ENCODE measurements at places on chromosomes 13 and 19.
A peak's percentile ranks its signal among the peaks of the same experiment; 100 is the strongest.

DNA sequence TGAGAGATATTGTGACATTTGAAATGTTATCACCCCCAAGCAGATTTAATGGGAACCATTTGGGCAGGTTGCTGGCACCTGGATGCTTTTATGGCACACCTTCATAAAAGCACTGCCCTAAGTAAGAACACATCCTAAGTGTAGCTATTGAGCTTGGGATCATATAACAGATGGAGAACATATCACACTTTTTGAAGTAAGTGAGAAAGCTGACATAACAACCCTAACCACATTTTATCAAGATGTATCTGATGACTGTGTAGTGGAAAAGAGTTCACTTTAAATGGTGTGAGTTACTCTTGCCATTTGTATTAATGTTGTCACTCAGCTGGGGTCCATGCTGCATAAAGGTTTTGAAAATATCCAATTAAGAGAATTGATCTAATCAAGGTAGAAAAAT lies 287.9 kb downstream of the DCLK1 start:
- DNase-seq, result no peak

- no peak for DNase-seq
Measured at GRCh38 chr19:41984961-41985360, 9.1 kb downstream of the ATP1A3 start.

DNA sequence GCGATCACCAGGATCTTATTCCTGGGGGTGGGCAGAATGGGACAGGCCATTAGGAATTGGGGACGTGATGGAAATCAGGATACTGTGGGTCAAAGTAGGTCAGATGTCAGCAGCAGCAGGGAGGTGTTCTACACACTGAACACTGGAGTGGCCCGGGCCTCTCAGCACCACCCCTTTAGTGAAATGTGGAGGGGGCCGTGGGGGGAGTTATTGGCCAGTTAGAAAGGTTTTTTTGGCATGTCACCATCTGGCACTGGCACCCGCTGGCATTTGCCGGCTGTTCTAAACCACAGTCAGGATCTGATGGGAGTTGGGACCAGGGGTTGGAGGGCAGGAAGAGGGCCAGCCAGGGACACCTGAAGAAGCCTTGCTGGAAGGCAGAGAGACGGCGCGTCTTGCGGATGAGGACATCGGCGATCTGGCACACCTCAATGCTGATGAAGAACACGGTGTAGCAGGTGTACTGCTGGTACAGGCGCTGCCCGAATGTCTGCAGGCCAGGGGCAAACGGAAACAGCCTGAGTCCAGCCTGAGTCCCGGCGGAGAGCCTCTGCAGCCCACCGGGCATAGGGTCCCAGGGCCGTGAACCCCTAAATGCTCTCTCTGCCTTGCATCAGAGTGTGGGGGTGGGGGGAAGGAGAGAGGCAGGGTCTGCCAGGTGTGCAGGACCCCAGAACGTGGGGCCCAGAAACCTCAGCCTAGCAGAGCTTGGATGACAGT lies 5.8 kb downstream of the TMEM147 start:
- DNase-seq, result no peak

GRCh38 chr19:44841231-44841630 lies 4.9 kb upstream of the NECTIN2 start:
- no peak for DNase-seq

DNA sequence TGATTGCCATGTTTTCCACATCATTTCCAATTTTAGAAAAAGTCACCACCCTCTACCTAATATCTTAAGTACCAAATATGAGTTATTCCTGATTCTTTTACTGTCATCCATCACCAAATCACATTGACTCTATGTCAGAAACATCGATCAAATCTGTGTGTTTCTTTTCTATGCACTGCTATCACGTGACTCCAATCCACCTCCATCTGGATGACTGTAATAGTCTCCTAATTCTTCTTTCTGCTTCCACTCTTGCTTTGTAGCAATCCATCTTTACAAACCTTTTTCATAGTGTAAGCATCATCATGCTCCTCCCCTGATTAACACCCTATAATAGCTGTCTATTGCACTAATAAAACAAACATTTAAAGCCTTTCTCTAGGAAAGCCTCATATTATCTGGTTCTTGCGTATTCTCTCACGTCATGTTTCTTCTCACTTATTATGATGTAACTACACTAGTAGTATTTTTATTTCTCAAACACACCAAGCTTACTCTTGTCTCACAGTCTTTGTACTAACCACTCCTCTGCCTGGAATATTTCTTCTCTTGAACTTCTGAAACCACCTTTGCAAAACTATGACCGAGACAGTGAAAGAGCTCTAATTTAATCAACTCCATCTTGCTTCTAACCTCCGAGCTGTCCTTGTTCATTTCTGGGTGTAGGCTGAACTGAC lies 10.7 kb upstream of the FPR3 start:
- no peak for DNase-seq

DNA sequence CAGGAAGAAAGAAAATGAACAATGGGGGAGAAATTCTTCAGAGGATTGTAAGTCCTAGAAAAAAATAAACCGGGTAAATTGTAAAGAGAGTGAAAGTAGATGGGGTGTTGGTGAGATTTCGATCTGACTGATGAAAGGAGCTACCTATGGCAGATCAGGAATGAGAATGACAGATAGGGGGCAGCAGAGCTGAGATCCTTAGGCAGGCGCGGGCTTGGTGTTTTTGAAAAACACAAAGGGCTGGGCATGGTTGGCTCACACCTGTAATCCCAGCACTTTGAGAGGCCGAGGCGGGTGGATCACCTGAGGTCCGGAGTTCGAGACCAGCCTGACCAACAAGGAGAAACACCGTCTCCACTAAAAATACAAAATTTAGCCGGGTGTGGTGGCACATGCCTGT lies 1468.6 kb upstream of the SLC10A2 start:
- no peak for DNase-seq

DNA sequence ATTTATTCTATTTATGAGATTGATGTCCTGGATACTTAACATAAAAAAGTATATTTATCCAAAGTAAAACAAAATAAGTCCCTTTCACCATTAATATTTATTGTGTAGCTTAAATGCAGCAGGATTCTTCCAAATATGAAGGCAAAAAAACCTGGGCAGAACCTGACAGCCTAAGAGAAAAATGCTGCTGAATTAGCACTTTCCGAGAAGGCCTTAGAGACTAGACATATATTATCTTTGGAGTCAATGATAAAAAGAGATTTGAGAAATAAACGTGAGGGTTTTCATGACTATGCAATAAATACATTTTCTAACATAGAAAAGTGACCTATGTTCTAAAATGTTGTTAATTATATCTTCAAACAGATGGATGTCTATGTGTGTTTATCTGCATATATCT lies 566.9 kb downstream of the PCDH9 start:
- no peak for DNase-seq

DNA sequence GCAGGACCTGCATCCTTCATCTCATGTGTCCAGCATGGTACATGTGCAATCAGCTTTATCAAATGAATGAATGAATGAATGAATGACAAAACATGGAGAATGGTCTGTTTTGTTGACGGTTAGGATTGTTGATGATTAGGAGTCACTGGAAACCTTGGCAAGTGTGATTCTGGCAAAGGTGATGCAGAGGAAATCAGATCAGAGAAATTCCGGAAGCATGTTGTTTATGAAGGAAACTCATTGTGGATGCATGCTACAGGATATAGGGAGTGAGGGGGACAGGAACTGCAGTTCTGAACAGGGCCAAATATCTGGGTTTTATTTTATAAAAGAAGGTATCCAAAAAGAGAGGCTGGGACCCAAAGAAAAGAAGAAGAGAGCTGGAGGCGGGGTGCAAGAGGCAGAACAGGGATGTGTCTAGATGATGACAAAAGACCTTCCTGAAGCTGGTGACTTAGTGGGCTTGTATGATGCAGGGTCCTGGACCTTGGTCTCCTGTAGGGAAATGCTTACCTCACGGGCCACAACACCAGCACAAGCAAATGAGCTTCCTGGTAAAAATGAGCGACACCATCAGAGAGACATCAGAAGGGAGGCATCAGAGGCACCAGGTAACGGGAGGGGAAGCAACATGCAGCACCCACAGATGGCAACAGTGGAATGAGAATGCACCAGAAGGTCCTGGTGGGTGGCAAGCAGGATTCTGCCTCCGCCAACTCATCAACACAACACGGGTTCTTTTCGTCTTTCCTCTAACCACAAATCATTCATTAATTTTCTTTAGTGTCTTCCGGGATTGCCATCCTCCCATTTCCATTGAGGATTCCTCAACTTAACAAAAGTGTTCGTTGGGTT lies 159.6 kb downstream of the FOXO1 start:
- DNase-seq, result peak; percentile 12

- no peak for DNase-seq
Measured at GRCh38 chr19:1026783-1027649, 608 bp downstream of the CNN2 start.

DNA sequence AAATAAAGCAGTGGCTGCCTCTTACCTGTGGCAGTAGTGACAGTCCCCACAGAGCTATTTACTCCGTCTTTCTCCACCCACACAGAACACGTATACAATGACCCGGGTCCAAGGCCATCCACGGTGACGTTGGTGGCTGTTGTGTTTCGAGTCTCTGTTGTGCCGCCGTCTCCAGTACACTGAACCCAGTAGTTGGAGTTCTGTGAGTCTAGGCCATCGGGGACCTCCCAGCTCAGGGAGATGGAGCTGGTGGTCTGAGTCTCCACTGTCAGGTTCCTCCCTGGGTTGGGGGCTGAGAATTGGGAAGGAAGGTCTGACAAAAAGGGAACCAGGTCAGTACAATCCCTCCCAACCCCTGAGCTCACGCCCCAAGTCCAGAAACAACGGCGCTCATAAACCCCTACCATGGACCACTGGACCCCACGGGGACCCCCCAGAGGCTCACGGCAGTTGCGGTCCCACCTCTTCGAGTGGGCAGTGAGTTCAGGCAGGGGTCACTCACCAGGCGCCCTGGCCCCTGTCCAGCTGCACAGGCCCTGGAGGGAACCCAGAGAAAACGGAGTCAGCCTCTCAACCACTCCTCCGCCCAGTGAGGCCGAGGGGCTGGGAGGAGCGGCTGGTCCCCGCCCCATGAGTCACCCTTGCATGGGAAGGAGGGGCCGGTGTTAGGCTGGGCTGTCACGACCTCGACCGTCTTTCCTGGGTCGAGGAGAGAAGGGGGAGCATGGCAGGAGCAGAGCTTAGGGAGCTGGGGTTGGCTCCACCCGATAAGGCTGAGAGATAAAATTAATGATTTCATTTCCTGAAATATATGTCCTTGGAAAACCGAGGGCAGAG lies 2.4 kb downstream of the PTPRH start:
- DNase-seq, result no peak

DNA sequence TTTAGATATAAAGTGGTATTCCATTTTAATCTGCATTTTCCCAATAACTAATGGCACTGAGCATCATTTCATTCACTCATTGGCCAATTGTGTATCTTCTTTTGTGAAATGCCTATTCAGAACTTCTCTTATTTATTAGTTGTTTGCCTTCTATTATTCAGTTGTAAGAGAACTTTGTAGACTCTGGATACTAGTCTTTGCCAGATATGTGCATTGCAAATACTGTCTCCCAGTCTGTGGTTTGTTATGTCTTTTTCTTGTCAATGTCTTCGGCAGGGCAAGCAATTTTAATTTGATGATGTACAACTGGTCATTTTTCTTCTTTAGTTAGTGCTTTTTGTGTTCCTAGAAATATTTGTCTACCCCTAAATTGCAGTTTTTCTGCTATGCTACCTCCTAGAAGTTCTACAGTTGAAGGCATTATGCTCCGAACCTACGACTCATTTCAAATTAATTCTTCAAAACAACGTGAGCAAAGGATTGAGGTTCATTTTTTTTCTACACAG lies 115.9 kb downstream of the TSHZ3 start:
- DNase-seq, result no peak

GRCh38 chr13:74203576-74203975 lies 69.4 kb upstream of the KLF12 start:
- no peak for DNase-seq

DNA sequence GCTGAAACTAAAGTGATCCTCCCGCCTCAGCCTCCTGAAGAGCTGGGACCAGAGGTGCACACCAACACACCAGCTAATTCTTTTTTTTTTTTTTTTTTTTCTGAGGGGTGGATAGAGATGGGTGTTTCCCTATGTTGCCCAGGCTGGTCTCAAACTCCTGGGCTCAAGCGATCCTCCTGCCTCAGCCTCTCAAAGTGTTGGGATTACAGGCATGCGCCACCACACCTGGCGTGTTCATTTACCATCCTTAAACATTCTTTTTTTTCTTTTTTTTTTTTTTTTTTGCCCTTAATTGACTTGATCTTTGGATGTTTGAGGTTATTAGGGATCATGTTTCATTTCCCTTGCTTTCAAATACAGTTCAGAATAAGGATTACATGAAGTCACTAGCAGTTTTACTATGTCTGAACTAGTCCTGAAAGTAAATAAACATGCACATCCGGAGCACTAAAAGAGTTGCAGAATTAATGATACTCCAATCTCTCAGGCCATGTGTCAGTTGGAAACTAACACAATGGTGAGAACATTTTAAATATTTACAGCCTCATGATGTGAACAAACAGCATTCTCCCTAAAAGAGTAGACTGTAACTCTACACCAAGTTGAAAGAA lies 10.2 kb downstream of the UTP14C start:
- no peak for DNase-seq

- no peak for DNase-seq
Measured at GRCh38 chr19:42402376-42403116, 12.4 kb upstream of the CNFN start.

DNA sequence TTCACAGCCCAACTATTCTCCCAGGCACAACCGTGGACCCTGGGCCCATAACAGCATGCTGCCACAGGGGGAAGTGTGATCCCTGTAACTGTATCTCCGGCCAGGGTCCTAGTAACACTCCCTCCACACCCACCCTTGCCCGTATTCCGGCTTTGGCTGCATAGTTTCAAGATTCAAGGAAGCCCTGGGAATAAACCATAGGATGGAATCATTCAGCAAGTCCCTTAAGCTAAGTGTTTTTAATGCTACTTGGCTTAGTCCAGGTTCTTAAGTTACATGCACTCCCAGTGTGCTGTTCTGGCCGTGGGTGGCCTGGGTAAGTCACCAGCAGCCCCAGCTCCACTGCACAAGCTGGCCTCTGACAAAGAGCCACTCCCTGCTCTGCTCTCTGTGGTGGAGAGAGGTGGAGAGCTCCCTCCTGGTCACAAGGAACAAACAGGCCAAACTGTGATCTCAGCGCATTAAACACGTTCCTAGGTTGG lies 532.4 kb upstream of the SGCG start:
- no peak for DNase-seq

GRCh38 chr13:19685034-19685433 lies 51.6 kb downstream of the MPHOSPH8 start:
- DNase-seq, result no peak

GRCh38 chr19:4234142-4234861 lies 5.0 kb downstream of the EBI3 start:
- DNase-seq, result no peak

All from stimulated activated naive CD4-positive, alpha-beta T cell (primary cell).